Bronchial epithelial cell (primary cell): ENCODE measurements at places on chromosomes 3 and 15. TPM values are rescaled to one million over a fixed set of nuclear protein-coding genes. Genes with fewer than 3 reads are reported as not detected.

DNA sequence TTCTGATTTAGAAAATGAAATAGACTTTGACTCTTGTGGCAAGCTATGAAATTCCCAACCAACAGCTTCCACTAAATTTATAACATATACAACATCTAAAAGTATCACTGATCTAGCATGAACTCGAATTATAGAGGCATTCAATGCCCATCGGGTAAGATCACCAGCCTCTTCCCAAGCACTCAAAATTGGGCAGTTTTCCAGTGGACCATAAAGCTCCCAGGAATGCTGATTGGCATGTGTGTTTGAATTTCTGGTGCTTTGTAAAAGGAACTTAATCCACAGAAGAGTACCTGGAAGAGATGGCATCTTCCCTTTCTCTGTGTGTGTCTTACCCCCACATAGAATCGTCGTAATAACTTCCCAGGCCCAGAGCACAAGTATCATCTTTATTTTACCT, 10.0 kb downstream of the LRTM1 start:
- no peak for DNase-seq

- DNase-seq = no peak
Observed at GRCh38 chr3:30711151-30711550, 104.8 kb downstream of the TGFBR2 start.

DNA sequence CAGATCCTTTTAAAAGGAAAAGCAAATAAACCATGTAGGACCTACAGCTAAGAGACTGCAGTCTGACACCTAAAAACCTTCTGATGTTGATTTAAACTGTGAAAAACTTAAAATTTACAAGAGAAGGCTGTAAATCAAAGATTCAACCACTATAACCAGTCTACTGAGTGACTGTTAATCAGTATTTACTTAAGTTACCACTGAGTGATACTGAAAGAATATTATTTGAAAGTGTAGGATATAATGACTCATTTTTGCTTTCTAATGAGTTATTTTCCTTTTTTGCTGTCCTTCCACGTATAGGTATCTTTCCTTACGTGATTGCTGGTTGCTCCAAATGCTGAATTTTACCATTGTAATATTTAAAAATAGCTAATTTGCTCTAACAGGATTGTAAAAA, 44.6 kb downstream of the RFX7 start:
- DNase-seq = peak; percentile 41

DNA sequence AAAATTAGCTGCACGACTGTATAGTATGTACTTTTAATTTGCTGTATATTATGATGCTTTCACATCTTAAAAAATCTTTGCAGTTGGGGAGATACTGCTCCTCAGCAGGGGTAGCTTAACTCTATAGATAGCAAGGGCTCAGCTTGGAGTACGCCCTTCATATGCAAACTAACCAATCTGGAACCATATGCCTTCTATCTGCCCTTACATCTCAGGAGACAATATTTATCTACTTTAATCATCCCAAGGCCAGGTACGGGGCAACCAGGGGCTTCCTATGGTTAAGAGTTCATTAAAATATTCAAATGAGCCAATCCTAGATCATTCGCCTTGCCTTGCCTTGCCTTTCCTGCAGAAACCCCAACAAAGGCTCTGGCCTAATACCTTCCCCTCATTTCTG, 204.1 kb upstream of the ZBTB20 start:
- DNase-seq = no peak

DNA sequence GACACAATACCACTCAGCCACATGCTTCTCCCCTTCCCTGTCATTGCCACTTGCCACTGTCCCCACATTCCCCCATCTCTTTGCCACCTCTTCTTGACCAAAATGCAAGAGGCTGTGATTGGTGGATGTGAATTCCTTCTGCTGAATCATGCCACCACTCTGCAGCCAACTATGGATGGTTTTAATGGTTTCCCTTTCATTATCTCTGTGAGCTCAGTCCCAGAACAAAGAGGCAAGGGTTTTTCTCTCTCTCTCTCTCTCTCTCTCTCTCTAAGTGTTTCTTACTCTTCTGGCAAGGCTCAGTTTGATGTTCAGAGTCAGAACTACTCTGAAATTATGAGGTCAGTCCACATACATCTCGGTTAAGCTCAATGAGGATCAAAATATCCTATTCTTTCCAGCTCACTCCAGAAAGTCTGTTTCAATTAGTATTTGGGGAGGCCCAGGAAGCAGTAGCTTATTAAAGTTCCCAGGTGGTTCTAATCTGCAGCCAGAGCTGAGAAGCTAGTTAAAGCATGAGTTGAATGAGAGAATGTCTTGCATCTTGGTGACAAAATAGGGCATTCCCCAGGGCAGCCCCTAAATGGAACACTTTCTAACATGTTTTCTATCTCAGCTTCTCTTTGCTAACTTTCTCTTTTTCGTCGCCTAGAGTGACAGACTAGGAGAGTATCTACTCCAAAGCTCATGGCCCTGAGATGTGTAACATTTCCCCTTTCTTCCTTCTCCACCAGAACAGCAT, 8.5 kb upstream of the ILDR1 start:
- no peak for DNase-seq

GRCh38 chr3:2246873-2247648, 148.4 kb downstream of the CNTN4 start:
- DNase-seq = no peak

DNA sequence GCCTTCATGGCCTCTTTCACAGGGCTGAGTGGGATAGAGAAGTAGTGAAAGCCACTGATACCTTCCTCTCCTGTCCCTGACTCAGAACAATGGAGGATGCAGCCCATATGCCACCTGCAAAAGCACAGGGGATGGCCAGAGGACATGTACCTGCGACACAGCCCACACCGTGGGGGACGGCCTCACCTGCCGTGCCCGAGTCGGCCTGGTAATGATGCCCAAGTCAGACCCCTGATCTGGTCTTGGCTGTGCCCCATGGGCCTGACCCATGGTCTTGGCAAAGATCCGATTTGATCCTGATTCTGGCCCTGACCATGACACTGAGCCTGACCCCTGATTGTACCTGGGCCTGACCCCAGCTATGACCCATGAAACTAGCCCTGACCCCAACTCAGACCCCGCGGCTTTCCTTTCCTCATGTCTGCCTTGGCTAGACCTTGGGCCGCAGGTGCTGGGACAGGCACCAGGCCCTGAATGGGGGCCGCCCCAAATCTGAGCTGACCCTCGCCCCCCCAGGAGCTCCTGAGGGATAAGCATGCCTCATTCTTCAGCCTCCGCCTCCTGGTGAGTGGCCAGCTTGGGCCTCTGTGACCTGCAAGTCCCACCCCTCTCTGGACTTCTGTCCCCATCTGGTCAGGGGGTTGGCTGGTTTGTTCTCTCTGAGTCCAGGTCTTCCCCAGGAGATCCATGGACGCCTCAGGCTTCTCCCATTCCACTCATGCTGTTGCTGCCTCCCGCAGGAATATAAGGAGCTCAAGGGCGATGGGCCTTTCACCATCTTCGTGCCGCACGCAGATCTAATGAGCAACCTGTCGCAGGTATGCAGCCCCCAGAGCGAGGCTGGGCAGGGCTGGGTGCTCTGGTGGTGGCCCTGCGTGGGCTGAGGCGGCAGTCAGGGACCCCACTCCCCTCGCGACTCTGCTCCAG, 15.6 kb downstream of the NT5DC2 start:
- no peak for DNase-seq

DNA sequence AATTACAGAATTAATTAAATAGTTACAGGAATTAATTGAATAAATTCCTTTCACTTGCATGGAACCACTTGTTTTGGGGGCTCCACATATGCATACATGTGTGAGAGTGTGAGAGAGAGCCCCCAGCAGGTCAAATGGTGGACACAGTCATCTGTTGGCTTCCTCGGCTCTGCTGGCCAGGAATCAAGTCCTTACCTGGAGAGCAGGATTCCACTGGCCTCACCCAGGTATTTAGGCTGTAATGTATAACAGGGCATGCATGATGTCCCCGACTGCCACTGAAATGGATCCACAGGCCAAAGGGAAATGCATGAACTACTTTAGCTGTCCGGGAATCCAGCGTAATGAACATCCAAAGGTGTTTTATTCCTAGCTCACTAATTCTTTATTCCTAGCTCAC, 139.7 kb upstream of the SMAD3 start:
- DNase-seq = no peak

- DNase-seq = no peak
Observed at GRCh38 chr15:78049691-78050440, 27.6 kb downstream of the TBC1D2B start.

DNA sequence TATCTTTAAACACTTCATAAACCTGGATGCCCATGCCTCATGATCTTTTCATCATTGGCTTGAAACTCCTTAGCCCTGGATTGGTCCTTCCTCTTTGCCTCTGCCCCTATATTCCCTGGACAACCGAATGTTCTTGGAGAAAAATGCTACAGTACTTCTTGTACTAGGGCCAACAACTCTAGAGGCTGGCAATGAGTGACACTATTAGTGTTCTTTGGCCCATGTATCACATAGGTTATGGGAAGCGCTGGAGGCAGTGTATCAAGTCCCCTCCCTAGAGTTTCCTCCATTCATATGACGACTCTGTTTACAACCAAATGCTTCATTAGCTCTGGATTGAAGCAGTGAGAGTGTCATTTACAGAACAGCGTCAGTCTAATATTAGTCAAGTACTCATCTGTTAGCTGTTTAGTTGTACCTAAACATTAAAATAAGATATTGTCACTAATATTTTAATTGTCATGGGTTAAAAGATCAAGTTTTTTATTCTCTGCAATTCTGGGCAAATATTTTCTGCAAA, 66.4 kb upstream of the MYO5C start:
- no peak for DNase-seq

DNA sequence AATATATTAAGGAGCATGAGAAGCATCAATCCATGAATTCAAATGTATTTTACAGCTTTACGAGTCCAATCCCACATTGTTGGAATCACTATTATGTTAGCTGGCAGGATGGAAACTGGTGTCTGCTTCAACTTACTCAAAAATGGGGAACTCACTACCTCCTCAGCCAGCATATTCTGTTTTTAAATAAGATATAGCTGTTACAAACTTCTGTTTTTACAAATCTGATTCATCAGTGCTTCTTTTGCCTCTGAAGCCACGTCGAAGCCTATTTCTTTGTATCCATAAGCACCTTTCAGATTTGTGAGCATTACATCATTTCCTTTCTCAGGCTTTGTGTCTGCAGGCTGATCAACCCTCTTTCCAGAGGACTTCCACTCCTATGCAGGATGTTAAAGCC, 105.9 kb downstream of the TPRG1 start:
- DNase-seq = peak; percentile 77

DNA sequence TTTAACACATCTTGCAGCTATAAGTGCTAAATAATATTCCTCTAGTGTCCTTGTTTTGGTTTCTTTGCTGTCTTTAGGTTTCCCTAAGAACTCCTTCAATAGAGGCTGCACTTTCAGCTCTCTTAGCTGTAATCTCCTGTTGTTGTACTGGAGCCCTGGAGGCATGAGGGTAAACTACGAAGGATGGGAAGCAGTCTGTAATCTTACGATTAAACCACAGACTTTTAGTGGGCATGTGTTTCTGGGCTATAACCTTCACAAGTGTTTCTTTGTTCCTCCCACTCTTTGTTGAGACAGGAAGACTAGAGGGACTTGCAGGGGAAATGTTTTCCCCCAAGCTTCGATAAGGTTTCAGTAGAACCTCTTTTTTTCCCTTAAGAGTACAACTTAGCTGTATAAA, 1058.1 kb downstream of the NSUN3 start:
- DNase-seq = no peak

Gene SMARCC1
- 25.6 and 28.7 TPM in 2 replicates for total RNA-seq
